ENCODE measurements at places on chromosomes 4 and X. TPM values are rescaled to one million over a fixed set of nuclear protein-coding genes. Genes with fewer than 3 reads are reported as not detected.

GRCh38 chrX:47587906-47588735, 5.9 kb downstream of the TIMP1 start:
- no peak for DNase-seq

The CT55 gene
- total RNA-seq = not detected

The GDPD2 gene
- 0.17 TPM for total RNA-seq

GRCh38 chr4:72286185-72286584, 254.4 kb downstream of the NPFFR2 start:
- DNase-seq = peak; percentile 2

The JAKMIP1 gene
- not detected for total RNA-seq

DNA sequence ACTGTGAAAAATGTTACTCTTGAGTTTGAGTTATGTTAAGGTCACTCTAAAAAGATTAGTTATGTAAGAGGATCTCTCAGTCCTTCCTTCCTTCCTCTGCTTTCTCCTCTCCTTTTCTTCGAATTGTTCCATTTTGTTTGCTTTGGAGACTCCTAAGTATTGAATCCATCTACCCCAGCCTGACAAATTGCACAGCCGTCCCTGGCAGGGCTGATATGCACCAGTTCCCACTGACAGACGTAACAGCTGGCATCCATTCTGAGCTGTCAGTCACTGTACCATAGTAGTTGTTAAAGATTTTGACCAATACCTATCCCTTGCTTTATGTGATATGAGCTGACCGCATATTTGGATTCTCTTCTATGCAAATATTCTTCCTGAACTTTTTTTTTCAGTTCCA, 210.7 kb upstream of the IGFBP7 start:
- no peak for DNase-seq

DNA sequence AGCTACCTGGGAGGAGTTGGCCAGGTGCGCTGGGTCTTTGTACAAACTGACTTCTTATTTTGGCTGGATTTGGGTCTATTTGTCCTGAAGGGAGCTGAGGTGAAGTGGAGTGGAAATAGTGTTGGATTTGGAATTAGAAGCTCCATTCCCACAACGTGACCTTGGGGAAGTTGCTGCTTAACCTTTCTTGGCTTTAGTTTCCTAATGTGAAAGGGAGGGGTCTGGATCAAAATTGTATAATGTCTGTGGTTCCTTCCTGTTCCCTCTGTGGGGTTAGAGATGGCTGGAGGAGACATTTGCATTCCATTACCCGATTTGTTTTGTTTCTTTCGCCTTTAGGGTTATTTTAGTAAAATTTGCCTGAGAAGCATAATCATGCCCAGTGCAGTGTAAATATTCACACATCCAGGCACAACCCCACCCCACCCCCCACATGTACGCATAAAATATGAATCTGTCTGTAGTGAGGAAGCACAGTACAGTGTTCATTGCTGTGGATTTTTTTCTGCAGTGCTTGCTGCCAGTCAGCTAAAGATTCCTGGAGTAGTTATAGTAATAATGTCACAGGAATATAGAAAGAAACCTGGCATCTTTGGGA, 21.5 kb downstream of the JADE1 start:
- DNase-seq = peak; percentile 44

GRCh38 chr4:8591626-8592365, 769 bp upstream of the CPZ start:
- DNase-seq = no peak

Data from dermis blood vessel endothelial cell (primary cell).